LHCN-M2 (cell line): ENCODE measurements at places on chromosomes 3 and 15. TPM values are rescaled to one million over a fixed set of nuclear protein-coding genes. Genes with fewer than 3 reads are reported as not detected.

DNA sequence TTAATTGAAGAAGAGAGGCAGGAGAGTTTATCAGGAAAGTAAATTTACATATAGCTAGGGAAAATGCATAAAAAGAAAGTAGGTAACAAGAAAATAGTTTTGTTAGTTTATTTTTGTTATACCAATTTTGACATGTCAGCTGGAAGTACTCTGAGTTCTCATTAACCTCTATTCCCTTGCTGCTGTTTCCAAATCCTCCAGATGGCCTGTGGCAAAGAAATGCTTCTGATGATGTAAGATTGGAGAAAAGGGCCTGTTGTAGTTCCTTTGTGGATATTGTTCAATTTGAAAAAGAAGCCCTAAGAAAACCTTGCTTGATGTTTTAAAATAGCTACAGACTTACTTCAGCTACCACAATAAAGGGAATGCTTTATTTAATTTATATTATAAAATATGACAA lies 192.9 kb upstream of the SLITRK3 start:
- no peak for DNase-seq

DNA sequence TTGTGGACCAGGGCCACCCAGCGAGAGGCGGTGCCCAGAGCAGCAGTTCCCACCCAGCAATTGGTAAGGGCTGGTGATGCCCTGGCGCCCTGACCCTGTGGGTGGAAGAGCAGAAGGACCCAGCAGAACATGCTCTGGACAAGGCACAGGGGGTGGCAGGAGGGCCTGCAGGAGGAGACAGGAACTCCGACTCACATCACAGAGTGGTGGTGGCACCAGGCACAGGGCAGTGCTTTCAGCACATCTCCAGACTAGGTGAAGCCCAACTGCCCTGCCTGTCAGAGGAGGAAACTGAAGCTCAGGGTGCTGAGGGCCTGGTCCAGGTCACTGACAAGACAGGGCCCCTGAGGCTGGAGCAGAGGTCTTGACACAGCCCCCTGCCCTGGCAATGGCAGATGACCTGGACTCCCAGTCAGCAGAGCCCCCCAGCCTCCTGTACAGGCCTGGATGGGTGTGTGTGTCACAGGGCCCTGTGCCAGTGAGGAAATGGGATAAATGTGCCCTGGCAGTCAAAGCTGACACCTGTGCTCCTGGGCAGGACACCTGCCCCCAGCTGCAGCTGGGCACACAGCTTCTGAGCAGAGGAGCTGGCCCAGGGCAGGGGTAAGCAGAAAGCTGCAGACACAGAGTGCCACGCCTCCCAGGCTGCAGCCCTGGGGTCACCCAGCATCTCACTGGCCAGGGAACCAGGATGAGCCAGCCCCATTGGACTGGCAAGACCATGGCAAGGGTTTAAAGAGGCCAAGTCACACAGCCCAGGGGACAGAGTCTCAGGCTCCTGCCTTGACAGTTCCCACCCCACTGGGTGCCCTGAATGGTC lies 11.4 kb downstream of the KLF15 start:
- DNase-seq: no peak

GRCh38 chr3:183930086-183930485 lies 45.4 kb upstream of the PARL start:
- DNase-seq: no peak

- DNase-seq: no peak
These were observed 17.3 kb downstream of the ZNF148 start for GRCh38 chr3:125357837-125358236.

GRCh38 chr3:183534249-183534648 lies 21.3 kb downstream of the KLHL6 start:
- peak; percentile 34 for DNase-seq

DNA sequence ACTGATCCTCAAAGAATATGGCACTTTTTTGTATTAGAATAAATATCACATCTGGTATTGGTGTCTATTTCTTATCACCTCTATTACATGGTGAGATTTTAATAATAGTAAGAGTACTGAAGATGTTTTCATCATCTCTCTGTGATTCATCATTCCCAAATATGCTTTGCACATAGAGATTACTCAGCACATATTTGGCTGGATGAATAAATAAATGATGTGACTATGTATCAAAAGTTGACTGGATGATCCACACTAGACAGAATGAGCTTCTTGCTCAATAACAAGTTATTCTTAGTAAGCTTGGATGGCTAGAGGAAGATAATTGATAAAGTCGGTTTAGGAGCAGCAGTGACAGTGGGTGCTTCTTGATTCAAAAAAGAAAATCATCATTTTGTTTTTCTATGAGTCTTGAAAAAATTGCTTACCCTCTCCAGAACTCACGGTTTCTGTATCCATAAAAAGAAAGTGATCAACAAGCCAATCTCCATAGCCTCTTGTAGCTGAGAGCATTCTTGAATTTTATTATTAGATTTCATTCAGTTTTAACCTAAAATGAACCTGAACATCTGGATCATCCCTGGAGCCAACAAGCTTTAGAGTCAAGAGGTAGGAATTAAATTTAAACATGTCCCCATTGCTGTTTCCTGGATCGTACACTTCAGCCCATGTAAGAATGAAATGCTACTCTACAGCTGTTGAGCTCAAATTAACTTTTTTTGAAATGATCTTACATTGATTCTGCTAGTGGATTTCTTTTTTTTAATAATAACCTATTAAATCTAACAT lies 104.8 kb upstream of the OSTN start:
- peak; percentile 86 for DNase-seq

GRCh38 chr3:106276755-106277612 lies 408.2 kb upstream of the CBLB start:
- no peak for DNase-seq

Gene CFAP100
- total RNA-seq: not detected in 2 replicates

Gene BMF
- 3.3 and 8.7 TPM in 2 replicates for total RNA-seq

Gene TMEM40
- not detected in 2 replicates for total RNA-seq

Gene GOLGA6L4
- total RNA-seq: 0.45 and 0.69 TPM in 2 replicates

Gene CCDC39
- total RNA-seq: not detected in 2 replicates

Gene SNTN
- not detected in 2 replicates for total RNA-seq

Gene C3orf85
- total RNA-seq: not detected in 2 replicates

Gene FYTTD1
- 46.9 and 60.0 TPM in 2 replicates for total RNA-seq

Gene USP50
- total RNA-seq: not detected in 2 replicates
